ENCODE measurements at places on chromosomes 5 and 9.

- DNase-seq: peak; percentile 44
Observed at GRCh38 chr5:72436796-72437471, 70.3 kb downstream of the ZNF366 start.

- no peak for DNase-seq
Observed at GRCh38 chr9:136204838-136205706, at the start of gene LHX3. TSS of gene LHX3 (minus strand) at chr9:136205128. CDS start at chr9:136205012, 116 bp downstream.

- DNase-seq: peak; percentile 20
Observed at GRCh38 chr9:4833781-4834560, 41.2 kb downstream of the RCL1 start.

DNA sequence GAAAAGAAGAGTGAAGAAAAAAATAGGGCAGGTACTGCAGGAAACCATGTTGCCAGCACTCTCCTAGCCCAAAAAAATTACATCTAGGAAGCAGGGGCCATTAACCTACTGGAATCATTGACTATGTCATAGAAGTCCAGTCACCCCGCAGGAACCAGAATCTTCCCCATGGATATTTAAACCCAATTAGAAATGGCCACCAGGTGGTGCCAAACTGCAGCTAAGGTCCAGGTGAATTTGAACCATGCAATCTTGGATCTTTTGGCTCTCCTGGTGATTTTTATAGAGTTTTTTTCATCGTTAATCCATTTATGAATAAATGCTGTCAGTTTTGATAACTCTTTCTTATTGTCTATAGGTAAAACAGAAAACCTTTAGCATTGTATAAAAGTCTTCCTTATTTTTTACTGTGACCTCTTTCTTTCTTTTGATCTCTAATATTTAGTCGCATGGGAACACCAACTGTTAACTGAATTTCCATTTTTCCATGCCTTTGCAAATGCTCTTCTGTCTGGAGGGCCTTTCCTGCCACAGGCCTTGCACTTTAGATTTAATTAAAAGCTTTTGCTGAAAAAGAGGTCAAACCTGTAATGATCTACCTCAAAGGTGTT, 147.5 kb upstream of the FGF10 start:
- DNase-seq: peak; percentile 37

GRCh38 chr9:131960311-131960710, 119.4 kb downstream of the MED27 start:
- no peak for DNase-seq

- DNase-seq: peak; percentile 22
Observed at GRCh38 chr5:98514215-98514614, 259.2 kb upstream of the RGMB start.

GRCh38 chr5:44440186-44440585, 51.0 kb upstream of the FGF10 start:
- DNase-seq: no peak

DNA sequence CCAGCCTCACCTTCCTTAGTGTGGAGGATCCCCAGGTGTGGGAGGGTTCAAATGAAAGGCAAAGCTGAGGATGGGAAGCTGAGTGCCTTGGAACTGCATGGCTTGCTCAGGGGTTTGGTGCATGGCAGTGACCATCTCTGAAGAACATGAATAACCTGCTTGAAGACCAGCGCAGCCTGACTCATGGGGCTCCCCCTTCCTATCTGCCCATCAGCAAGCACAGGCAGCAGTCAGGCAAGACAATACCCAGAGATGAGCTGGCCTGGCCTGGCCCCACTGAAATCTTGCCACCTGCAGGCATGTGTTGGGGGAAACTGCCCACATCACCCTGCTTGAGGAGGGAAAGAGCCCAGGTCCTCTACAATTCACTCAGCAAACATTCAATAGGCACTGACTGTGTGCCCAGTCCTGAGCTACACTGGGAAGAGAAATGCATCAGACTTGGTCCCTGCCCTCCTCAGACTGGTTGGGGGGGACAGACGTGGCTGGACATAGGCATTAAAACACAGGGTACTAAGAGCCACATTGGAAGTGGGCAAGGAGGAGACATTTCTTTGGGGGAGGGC, 105.0 kb upstream of the ALDH1B1 start:
- DNase-seq: no peak

DNA sequence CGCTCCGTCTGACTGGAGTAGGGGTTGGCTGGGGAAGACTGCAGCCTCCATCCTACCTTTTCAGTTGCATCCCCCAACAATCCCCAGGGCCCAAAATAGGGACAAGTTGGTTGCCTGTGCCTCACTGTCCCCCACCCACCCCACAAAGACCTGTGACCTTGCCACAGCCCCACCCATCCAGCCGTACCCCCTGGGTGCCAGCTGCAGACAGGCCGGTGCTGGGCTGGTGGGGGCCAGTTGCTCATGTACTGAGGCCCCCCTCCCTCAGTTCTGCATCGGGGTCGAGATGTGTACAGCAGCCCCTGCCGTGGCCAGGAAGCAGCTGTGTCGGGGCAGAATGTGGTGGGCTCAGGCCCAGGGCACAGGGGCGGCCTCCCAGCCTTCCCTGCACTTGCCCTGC, 374 bp downstream of the LCNL1 start:
- no peak for DNase-seq

DNA sequence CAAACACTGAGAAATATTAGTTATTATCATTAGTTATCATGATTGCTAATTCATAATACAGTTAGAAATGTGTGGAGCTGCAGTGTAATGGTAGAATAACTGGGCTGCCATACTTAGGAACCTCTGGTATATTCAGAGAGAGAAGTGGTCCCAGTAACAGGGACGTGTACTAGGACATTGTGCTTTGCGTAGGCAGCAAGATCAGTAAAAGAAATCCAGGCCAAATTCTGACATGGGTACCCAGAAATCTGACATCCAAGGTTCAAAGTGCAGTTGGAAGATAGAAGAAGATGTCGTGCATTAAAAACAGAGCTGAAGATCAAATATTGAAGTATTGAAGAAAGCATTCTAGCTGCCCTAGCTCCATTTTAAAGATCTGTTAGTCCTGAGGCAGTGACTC, 1160.7 kb upstream of the DMAC1 start:
- no peak for DNase-seq

DNA sequence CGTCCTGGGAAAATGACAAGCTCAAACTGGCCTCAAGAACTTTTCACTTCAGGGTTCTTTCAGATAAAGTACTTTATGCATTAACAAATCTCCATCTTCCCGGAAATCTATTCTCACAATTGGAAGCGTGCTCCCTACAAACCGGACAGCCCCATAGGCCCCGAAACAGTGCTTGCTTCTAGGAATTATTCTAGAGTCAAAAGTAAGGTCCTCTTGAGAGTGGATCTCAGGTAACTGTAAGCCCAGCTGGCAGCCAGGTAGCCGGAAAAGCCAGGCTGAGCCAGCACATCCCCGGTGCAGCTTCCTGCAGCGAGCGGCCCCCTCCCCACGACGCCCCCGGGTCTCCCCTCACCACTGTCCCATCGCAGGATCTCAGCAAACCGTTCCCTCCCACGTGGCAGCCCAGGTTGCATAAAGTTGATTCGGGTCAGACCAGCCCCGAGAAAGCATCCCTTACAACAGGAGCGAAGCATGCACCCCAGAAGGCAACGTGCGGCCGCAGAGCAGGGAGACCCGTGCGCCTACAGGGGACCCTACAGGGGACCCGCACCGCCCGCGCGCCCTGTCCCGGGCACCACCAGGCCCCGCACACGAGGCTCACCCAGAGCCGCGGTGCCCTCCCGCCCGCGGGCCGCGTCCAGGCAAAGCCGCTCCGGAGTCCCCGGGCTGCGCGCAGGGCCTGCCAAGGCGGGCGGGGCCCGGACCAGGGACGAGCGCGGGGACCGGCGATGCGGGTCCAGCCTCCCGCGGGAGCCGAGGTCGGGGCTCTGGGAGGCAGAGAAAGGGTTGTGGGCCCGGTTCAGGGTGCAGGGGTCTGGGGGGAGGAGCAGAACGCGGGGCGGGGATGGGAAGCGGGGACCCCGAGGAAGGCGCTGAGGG, 920 bp downstream of the LPCAT1 start:
- no peak for DNase-seq

DNA sequence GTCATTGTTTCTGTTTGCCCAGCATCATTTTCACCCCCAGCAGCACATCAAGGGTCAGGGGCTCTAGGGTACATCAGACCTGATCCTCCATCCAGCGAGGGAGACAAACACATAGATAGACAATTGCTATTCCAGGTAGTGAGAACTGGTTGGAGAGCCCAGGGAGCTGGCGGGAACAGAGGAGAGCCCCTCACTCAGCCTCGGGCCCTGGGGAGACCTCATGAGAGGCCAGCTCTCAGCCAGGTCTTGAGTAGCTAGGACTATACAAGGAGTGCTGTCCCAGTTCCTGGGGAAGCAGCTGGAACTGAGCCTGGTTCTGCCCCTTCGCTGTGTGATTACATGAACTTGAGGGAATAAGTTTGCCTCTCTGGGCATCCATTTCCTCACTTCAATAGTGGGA, 80.3 kb downstream of the HRH2 start:
- no peak for DNase-seq

GRCh38 chr9:1994180-1994579, 21.0 kb upstream of the SMARCA2 start:
- peak; percentile 10 for DNase-seq

GRCh38 chr9:69157751-69158466, 16.2 kb upstream of the TJP2 start:
- DNase-seq: peak; percentile 67

DNA sequence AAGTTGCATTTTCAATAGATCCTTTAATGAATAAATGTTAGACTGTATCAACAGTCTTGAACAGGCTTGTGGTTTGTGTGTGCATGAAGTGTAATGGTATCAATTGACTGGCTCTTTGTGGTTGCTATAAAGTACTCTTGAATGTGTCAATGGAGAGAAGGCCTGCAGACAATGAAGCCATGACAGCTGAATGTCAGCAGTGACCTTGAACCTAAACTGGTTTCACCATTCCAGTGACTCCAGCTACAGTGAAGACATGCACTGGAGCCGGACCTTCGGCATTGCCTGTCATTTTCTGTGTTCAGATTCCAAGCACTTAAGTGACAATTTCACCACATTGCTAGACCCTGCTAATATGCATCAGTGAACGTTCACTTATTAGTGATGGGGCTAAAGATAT, 276.0 kb upstream of the TMEM161B start:
- DNase-seq: no peak

- peak; percentile 9 for DNase-seq
Observed at GRCh38 chr5:4640795-4641194, 499.3 kb upstream of the ADAMTS16 start.

GRCh38 chr9:134656334-134657006, 14.9 kb downstream of the COL5A1 start:
- DNase-seq: no peak

GRCh38 chr5:180423133-180423532, 70.0 kb upstream of the GFPT2 start:
- no peak for DNase-seq

DNA sequence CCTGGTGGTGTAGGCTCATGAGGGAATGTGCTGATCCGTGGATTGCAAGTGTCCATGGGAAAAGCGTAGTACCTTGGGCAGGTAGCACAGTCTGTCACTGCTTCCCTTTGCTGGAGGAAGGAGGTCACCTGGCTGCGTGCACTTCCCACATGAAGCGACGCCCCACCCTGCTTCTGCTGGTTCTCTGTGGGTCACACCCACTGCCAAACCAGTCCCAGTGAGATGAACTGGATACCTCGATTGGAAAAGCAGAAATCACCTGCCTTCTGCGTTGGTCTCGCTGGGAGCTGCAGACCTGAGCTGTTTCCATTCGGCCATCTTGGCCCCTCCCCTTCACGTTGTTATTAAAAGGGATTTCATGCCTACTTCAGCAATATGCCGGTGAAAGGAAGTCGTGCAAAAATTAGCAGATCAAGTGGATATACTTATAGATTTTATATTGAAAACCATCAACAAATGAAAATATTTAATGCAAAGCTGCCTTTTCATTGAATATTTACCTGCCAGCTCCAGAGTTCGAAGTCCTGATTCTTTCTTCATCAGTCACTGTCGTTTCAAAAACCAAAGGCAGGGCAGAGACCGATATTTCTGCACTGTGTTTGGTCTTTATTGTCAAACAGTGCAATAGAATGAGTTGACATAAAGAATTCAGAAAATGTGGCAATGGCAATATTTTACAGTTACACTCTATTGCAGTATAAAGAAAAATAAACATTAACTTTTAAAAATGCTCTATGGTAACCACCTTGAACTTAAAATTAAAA, 123.2 kb downstream of the JAKMIP2 start:
- DNase-seq: no peak

DNA sequence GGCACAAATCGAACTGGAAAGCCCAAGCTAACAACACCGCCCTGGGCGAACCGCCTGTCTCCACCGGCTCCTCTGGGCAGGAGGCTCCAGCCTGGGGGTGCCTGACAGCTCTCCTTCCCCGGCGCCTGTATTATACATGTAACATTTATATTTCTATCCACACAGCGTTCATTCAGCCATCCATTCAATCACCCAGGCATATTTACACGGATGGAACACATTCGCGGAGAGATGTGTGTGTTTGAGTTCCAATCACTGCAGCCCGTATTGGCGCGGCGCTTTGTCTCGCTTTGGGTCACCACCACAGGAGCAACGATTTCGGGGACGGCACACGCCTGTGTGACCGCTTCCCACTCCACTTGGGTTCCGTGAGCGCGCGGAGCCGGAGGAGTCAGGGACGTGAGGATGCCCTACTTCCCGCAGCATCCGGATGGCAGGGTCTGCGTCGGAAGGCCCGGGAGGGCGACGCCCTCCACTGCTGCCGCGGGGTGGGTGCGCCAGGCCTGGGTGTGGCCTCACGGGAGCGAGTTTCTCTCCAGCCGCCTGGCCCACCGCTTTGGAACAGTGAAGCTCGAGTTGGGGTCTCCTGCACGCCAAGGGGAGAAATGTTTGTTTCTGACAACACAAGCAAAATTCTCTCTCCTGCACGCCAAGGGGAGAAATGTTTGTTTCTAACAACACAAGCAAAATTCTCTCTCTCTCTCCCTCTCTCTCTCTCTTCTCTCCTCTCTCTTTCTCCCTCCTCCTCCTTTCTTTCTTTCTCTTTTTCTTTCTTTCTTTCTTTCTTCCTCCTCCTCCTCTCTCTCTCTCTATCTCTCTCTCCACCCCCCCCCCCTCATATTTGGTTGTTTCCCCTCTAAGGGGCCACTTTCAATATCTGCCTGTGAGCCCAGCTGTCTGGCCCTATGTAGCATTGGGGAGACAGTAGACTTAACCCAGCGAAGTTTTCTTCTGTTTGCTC, 1.1 kb upstream of the SV2C start:
- no peak for DNase-seq

GRCh38 chr5:170315154-170315553, 17.6 kb upstream of the LCP2 start:
- DNase-seq: no peak

- DNase-seq: peak; percentile 28
Observed at GRCh38 chr5:67404256-67405100, 207.9 kb upstream of the CD180 start.

DNA sequence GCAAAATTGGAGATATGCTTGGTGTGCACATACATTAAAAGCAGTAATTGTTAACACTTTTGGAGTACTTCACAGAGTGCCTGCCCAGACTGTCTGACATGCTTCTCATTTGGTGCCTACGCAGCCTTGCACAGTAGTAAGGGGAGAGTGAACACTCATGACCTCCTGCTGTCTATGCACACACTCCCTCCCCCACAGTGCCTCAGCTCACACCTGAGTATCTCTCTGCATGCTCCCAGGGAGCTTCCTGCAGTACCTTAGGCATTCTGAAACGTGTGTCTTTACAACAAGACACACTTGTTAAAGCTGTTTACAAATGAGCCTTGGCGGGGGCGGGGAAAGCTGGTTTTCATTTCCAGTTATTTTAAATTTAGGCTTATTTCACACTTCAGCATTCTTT, 18.0 kb downstream of the MAP3K1 start:
- no peak for DNase-seq

GRCh38 chr9:110464321-110464720, 115.2 kb downstream of the SVEP1 start:
- no peak for DNase-seq

All from AG10803 (cell line).